ENCODE measurements at places on chromosomes 16 and 17. TPM values are rescaled to one million over a fixed set of nuclear protein-coding genes. Genes with fewer than 3 reads are reported as not detected.

Gene CLDN6
- not detected for total RNA-seq

DNA sequence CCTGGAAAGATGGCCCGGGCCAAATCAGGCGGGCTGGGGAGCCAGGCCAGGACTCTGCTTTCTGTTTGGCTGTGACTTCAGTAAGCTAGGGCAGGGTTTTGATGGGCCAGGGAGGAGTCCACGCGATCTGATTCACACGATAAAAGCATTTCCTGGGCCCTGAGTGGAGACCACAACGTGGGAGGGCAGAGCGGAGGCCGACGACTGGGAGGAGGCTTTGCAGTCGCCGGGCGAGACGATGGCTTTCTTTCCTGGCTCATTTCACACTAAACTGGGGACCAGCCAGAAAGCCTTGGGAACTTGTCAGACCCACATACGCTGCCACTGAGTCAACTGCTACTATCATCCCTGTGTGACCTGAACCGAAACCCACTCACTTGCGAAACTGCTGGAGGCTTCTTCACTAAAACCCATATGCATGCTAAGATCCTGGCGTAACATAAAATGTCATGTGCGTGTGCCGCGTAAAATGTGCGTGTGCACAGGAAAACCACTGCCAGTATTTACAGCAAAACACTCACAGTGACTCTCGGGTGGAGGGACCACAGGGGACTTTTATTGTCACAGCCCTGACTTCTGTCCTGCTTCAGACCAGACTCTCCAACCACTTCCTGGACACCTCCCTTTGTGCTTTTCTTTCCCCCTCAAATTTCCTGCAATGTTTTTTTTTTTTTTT, 14.2 kb upstream of the RHBDF2 start:
- peak overlapping the region; percentile 54 for H3K27ac ChIP-seq
- no peaks in the 10 kb centered on the region for H3K27me3 ChIP-seq
- H3K4me3 ChIP-seq: peak overlapping the region; percentile 2
- peak; percentile 80 for DNase-seq

DNA sequence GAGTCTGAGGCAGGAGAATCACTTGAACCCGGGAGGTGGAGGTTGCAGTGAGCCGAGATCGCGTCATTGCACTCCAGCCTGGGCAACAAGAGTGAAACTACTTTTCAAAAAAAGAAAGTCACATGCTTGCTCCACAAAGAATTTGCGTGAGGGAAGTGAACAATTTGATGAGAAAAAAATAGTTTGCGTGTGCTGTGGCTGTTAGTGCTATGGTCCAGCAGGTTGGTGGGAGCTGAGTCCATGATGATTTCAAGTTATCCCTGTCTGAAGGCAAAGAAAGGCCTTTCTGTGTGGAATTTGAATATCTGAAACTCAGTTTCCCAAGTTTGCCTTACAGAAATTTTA, 21.0 kb downstream of the PRCD start:
- peak overlapping the region; percentile 91 for H3K27ac ChIP-seq
- peak overlapping the region; percentile 53 for H3K4me3 ChIP-seq
- peaks cover 30% of the 10 kb centered on the region for H3K36me3 ChIP-seq
- peaks cover 53% of the 10 kb centered on the region for H3K4me1 ChIP-seq
- peak; percentile 29 for DNase-seq

DNA sequence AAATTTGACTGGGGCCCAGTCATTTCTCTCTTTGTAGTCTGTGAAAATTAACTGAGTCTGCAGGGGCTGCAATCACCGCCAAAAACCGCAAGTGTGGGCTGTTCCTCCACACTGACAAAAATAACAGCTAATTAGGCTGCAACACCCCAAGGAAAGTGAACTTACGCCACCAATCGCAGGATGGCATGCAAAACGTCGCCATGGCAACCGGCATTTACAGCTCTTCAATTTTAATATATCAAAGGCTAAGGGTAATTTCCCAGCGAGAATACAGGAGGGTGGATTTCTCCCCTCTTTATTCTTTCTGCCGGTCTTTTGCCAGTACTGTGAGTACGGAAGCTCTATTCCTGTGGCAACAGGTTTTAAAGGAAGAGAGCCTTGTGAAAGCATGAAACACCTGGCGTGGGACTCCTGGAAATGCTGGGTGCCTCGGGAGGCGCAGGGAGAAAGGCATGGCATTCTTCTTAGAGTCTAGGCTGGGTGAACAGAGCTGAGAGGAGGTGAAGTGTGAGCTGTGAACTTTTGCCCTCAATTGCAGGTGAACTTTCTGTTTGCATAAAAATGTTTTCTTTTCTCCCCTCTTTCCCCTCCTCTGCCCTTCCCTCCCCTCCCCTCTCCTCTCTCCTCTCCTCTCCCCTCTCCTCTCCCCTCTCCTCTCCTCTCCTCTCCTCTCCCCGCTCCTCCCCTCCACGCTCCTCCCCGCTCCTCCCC, 399.7 kb downstream of the XYLT1 start:
- no peaks in the 10 kb centered on the region for H3K36me3 ChIP-seq
- peaks cover 9% of the 10 kb centered on the region for H3K4me1 ChIP-seq
- DNase-seq: peak; percentile 69
- H3K4me3 ChIP-seq: peak overlapping the region; percentile 50
- peak overlapping the region; percentile 35 for H3K27ac ChIP-seq

DNA sequence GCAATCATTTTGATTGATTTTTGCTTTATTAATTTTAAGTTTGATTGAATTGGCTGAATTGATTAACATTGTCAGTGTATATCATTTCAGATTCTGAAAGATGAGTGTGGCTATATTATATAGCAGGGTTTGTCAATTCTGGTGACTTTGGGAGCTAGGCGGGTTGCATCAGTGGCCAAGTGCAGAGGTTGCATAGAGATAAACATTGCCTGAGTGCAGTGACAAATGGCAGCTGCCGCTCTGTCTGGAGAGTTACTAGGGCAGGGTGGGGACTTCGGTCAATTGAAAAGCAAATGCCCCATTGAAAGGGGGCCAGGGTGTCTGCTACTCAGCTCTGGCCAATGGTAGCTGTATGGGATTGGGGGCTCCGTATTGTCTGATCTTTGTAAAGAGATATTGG, 12.7 kb downstream of the SYT17 start:
- no peaks in the 10 kb centered on the region for H3K27me3 ChIP-seq
- H3K27ac ChIP-seq: no peak overlapping the region
- H3K4me3 ChIP-seq: no peak overlapping the region

DNA sequence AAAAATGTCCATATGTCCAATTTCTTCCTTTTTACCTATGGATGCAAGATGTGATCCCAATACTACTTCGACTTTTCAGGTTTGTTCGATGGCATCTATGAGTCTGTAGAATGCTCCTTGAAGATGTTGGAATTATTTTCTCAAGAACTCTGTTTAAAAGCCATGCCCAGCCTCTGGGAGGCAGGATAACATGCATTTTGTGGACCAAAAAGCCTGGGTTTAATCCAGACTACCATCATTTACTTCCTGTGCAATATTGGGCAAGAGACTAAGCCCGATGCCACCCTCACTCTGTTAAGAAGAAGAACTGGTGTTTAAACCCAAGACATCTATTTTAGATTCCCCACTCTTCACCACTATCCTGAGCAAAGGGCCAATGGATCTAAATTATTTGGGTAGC, 42.8 kb upstream of the SALL1 start:
- H3K4me1 ChIP-seq: no peaks in the 10 kb centered on the region
- no peak overlapping the region for H3K27ac ChIP-seq
- H3K27me3 ChIP-seq: no peaks in the 10 kb centered on the region
- DNase-seq: no peak
- no peak overlapping the region for H3K4me3 ChIP-seq

Gene CD300H
- not detected for total RNA-seq

DNA sequence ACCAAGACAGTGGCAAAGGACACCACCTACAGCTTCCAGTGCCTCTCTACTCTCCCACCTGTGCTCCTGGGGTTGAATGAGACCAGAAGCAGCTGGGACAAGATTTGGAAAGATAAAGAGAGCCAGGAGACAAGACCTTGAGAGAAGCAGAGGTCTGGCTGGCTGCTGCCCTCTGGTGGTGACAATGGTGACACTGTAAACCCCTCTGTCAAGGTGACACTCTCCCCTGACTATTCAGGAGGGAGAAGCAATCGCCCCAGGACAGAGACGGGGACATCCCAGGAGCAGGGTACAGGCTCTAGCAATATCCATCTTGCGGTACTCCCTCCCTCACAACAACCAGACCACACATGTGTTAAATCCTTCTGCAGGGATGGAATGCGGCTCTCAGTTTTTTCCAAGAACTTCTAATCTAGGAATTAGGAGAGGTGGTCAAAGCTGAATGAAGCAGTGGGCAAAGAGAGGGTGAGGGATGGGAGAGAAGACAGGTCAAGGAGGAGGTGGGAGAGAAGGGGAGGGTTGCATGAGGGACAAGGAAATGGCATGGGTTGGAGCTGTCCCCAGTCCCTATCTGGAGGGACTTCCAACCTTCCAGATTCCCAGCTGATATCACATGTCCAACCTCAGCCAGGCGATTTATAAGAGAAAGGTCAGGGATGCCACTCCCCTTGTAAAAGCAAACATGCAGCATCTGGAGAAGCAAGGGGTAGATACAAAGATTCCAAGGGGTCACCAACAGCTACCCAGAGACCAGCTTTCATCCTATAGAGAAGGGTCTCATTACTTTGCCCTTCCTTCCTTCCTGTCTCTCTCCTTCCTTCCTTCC, 2.9 kb downstream of the PHOSPHO1 start:
- H3K4me1 ChIP-seq: peaks cover 47% of the 10 kb centered on the region
- H3K27me3 ChIP-seq: no peaks in the 10 kb centered on the region
- H3K4me3 ChIP-seq: no peak overlapping the region

DNA sequence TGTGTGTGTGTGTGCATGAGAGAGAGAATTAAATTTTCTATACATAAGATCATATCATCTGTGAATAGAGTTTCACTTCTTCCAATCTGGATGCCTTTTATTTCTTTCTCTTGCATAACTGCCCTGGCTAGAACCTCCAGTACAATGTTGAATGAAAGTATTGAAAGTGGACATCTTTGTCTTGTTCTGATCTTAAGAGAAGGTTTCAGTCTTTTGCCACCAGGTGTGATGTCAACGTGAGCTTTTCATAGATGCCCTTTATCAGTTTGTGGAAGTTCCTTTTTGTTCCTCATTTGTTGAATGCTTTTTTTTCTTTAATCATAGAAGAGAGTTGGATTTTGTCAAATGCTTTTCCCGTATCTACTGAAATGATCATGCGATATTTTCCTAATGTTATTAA, 63.3 kb downstream of the RNF213 start:
- H3K27me3 ChIP-seq: no peaks in the 10 kb centered on the region
- no peak for DNase-seq
- no peak overlapping the region for H3K27ac ChIP-seq
- H3K4me1 ChIP-seq: no peaks in the 10 kb centered on the region
- no peak overlapping the region for H3K4me3 ChIP-seq

DNA sequence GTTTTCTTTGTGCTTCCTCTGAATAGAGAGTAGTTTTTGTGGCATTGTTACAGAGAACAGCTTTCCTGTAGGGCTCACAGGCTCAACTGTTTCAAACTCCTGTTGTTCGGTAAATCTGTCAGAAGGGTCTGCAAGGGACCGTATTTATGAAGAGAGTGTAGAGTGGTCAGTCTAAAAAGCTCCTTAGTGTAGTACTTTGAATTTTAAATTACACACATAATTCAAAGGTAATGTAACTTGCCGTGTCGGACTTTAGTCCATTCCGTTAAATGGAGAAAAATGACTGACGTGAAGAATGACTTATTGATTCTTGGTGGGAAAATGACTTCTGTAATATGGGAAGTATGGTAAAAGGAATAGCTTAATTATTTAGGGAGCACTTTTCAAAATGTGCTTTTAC, 190.9 kb downstream of the WWOX start:
- H3K4me3 ChIP-seq: no peak overlapping the region
- H3K4me1 ChIP-seq: no peaks in the 10 kb centered on the region
- H3K36me3 ChIP-seq: no peaks in the 10 kb centered on the region
- no peak for DNase-seq

GRCh38 chr16:22016927-22017326, 9.0 kb downstream of the MOSMO start:
- H3K4me1 ChIP-seq: no peaks in the 10 kb centered on the region
- H3K27ac ChIP-seq: no peak overlapping the region
- DNase-seq: no peak

GRCh38 chr16:5444189-5444588, 346.6 kb upstream of the EEF2KMT start:
- no peaks in the 10 kb centered on the region for H3K4me1 ChIP-seq
- no peaks in the 10 kb centered on the region for H3K27me3 ChIP-seq
- H3K36me3 ChIP-seq: no peaks in the 10 kb centered on the region
- H3K4me3 ChIP-seq: no peak overlapping the region
- DNase-seq: no peak

DNA sequence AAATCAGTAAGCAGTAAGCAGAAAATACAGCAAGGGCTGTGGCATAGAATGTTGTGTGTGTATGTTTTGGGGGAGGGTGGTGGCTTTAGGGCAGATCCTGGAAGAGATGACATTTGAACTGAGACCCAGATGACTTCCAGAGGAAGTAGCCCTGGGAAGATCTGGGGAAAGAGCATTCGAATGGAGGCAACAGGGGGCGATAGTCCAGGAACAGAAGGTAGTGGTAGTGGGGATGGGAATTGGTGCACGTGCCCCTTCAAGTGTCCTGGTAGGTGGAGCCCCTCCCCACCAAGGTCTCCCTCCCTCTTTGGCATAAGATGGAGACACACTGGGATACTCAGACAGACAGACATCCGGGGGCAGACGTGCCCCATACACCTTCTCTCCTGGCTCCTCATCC, 14.1 kb downstream of the ARHGEF15 start:
- H3K4me1 ChIP-seq: peaks cover 15% of the 10 kb centered on the region
- H3K4me3 ChIP-seq: no peak overlapping the region
- DNase-seq: no peak
- H3K36me3 ChIP-seq: no peaks in the 10 kb centered on the region
- H3K27me3 ChIP-seq: peaks cover 12% of the 10 kb centered on the region
- H3K27ac ChIP-seq: no peak overlapping the region

- no peaks in the 10 kb centered on the region for H3K36me3 ChIP-seq
- H3K4me3 ChIP-seq: no peak overlapping the region
- DNase-seq: no peak
- H3K27me3 ChIP-seq: no peaks in the 10 kb centered on the region
- no peaks in the 10 kb centered on the region for H3K4me1 ChIP-seq
- H3K27ac ChIP-seq: no peak overlapping the region
Observed at GRCh38 chr16:86755571-86756006, 177.2 kb downstream of the FOXL1 start.

Gene ABCC3
- total RNA-seq: 0.69 TPM

DNA sequence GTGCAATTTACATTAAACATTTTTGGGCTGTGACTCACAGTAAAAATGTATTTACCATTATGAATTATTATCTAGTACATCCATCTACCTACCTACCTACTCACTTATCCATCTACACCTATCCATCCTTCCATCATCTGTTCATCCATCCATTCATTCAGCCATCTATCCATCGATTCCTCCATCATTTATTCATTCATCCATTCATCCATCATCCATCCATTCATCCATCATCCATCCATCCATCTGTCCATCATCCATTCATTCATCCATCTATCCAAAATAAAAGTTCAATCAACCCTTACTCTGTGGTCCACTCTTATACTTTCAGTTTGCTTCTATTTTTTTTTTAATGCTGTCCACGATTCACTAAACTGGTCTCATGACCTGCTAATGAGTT, 118.4 kb downstream of the NTN1 start:
- no peak for DNase-seq
- no peak overlapping the region for H3K4me3 ChIP-seq
- no peaks in the 10 kb centered on the region for H3K4me1 ChIP-seq
- no peaks in the 10 kb centered on the region for H3K27me3 ChIP-seq
- H3K36me3 ChIP-seq: no peaks in the 10 kb centered on the region

GRCh38 chr17:64008830-64009229, 10.7 kb downstream of the PRR29 start:
- H3K36me3 ChIP-seq: peaks cover 23% of the 10 kb centered on the region
- no peak overlapping the region for H3K4me3 ChIP-seq
- no peak for DNase-seq
- H3K4me1 ChIP-seq: peaks cover 70% of the 10 kb centered on the region

Gene NXPH3
- total RNA-seq: 0.31 TPM

GRCh38 chr16:57028086-57028485, 38.7 kb downstream of the NLRC5 start:
- no peaks in the 10 kb centered on the region for H3K27me3 ChIP-seq
- no peak overlapping the region for H3K27ac ChIP-seq
- H3K4me3 ChIP-seq: no peak overlapping the region
- H3K4me1 ChIP-seq: peaks cover 77% of the 10 kb centered on the region
- no peak for DNase-seq
